ENCODE measurements at places on chromosomes 4 and X.

DNA sequence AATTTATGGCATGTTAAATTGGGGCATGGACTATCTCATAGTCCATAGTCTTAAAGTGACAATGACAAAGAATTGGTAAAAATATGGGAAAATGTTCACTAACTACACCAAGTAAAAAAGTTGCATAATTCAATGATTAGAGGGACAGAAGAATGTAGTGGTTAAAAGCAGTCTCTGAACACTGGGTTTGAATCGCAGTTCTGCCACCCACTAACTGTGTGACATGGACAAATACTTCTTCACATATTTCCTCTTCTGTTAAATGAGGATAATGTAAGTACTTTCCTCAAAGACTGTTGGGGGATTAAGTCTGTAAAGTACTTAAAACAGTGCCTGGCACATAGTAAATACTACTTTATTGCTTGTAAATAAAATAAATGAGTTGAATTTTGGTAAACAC is 15.3 kb downstream of the COQ2 start:
- no peak for ATAC-seq

DNA sequence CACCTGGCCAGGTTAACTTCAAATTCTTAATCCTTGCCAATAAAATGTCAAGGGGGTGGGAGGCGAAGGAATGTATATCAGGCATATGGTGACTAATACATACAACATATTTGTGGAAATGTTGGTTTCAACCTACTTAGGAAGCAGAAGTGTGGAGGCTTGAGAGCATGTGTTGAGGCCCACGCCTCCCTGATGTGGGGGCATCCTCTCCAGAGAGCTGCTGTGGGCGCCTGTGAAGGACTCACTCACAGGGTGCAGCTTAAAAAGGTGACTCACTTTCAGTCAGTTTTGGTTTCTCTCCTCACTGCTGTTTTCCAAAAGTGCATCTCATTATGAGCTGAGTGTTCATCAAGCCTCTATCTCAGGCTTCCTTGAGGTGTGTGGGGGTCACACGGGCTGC is 27.5 kb downstream of the LNX1 start:
- no peak for ATAC-seq

GRCh38 chr4:5139141-5139540 is 87.9 kb downstream of the STK32B start:
- no peak for ATAC-seq

- ATAC-seq: no peak
Observed at GRCh38 chr4:67035986-67036385, 509.3 kb downstream of the CENPC start.

GRCh38 chrX:135347381-135348016 is 38.2 kb downstream of the ETDC start:
- ATAC-seq: no peak

- no peak for ATAC-seq
Observed at GRCh38 chr4:142383800-142384470, 462.2 kb downstream of the INPP4B start.

DNA sequence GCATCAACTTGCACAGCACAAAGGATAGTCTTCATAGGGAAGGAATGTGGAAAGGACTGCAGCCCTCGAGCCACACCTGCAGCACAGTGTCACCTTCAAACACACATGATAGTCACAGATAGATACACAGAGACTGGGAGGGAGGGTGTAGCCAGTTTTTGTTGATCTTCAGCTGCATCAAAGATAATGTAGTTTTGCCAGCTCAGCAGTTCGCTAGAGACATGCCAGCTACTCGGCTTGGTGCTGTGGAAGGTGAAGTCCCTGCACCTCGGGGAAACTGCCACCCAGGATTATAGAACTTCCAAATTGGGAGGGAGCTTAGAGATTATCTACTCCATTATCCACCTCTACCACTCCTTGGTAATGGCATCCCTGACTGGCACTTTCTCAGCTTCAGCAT is 92.9 kb upstream of the PAK3 start:
- ATAC-seq: no peak

DNA sequence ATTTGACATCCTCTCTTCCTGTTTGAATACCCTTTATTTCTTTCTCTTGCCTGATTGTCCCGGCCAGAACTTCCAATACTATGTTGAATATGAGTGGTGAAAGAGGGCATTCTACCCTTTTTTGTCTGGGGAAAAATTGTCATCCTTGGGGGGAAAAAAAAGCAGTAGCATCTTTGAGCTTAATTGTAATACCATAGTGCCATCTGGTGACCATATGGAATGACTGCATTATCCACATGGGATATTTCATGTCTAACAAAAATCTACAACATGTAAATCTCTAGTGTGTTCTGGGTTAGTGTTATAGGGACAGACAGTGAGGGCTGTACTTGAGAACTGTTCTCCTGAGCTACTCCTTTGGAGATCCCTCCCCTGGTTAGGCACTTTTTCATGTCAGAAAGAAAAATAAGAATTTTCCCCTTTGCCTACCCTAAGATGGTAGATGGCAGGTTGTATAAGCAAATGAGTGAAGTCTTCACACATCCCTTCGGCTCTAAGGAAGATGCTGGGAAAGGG is 26.0 kb downstream of the CAPN6 start:
- no peak for ATAC-seq

DNA sequence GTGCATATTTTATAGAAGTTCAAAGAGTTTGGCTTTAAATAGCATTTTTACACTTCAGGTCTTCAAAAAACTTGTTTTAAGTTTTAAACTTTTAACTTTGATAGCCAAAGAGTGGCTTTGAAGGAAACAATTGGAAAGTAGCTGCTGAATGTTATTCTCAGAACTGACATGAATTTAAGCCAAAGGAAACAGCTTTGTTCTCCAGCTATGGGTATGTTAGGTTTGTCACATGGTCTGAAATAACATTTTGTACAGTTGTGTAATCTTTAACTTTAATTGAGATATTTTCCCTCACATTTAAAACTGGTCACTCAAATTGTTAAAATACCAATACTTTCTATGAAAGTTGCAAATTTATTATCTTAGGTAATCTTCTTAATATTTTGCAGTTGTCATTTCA is 564.7 kb downstream of the IL15 start:
- ATAC-seq: no peak

DNA sequence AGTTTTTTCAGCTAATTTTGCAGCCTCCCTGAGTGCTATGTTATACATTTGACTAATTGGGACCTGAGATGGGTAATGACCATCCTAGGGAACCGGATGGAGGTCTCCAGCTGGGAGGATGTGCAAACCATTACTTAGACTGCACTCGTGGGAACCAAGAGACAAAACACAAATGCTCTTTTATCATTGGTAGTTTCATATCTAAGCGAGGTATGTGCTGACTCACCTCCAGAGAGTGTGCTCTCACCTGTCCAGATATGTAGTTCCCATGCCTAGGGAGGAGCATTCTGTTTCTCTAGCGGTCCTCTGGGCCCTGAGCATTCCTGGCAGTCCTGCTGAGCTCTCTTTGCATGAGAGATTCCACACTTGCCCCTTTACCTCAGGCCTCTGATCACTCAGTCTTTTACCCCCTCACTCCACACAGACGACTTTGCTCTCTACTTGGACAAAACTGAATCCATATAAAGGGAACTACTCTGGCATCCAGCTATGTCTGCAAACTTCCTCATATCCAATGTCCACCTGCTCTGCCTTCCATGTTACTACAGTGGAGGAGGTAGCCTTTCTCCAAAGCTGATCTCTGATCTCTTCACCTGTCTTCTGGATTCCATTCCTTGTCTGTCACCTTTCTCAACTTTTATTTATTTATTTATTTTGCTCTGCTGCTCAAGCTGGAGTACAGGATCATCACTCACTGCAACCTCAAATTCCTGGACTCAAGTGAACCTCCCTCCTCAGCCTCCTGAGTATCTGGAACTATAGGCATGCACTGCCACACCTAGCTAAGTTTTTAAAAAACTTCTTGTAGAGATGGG is 88.4 kb downstream of the LRP2BP start:
- no peak for ATAC-seq

- no peak for ATAC-seq
Observed at GRCh38 chr4:127560755-127561154, 72.0 kb upstream of the INTU start.

GRCh38 chr4:110248831-110249253 is 50.4 kb upstream of the ELOVL6 start:
- ATAC-seq: no peak

- ATAC-seq: no peak
Observed at GRCh38 chr4:37243722-37244582, 591 bp upstream of the NWD2 start.

DNA sequence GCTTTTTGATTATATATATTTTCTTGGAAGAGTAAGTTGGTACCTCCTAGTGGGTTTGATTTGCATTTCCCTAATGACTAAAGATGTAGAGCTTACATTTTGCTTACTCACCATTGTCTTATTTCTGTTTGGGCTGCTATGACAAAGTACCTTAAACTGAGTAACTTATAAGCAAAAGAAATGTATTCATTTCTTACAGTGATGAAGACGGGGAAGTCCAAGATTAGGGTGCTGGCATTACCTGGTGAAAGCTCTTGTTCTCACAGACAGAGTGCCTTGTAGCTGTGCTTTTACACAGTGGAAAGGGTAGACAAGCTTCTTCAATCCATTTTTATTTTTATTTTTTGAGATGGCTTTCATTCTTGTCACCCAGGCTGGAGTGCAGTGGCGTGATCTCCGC is 229.2 kb upstream of the AGA start:
- no peak for ATAC-seq

- ATAC-seq: no peak
Observed at GRCh38 chr4:145171911-145172310, 8.5 kb downstream of the OTUD4 start.

DNA sequence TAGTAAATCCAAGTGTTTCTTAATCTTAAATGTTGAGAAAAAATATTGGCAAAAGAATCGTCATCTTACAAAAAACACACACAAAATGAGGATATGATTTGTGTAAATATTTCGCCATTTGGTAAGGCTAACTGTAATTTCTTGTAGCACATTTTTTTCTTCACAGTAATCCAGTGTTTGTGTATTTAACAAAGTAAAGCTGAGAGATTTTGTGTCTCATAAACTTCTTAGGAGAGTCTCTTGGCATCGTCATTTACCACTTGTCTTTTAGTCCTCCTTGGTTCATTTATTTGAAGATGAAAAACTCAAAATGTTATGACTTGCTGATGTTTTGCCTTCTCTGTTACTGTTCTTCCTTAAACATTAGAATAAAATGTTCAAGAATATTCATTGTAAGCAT is 326.7 kb upstream of the PITX2 start:
- no peak for ATAC-seq

GRCh38 chrX:102899940-102900916 is 36.8 kb upstream of the RAB40AL start:
- ATAC-seq: peak; percentile 46

DNA sequence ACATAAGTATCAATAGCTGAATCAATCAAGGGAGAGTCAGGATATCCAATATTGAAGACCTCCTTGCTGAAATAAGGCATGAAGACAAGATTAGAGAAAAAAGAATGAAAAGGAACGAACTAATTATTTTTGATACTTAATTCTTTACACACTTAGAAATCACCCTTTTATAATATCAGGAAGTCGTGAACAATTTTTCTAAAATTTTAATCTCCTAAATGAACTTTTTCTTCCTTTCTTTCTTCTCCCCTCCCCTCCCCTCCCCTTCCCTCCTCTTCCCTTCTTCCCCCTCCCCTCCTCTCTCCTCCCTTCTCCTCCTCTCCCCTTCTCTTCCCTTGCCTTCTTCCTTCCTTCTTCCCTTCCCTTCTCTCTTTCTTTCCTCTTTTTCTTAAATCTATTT is 872.1 kb upstream of the PCDH10 start:
- no peak for ATAC-seq

GRCh38 chr4:46844325-46844917 is 64.6 kb downstream of the COX7B2 start:
- ATAC-seq: no peak

- ATAC-seq: no peak
Observed at GRCh38 chr4:111693758-111694157, 451.5 kb upstream of the FAM241A start.

- no peak for ATAC-seq
Observed at GRCh38 chrX:32408389-32408788, 803.0 kb downstream of the DMD start.

- no peak for ATAC-seq
Observed at GRCh38 chrX:98717970-98718369, 1692.1 kb downstream of the PCDH19 start.

- peak; percentile 29 for ATAC-seq
Observed at GRCh38 chr4:38803833-38804653, 548 bp downstream of the TLR1 start.

GRCh38 chr4:38519666-38520065 is 144.3 kb upstream of the KLF3 start:
- no peak for ATAC-seq

- no peak for ATAC-seq
Observed at GRCh38 chr4:158884280-158884679, 115.5 kb downstream of the FNIP2 start.

- no peak for ATAC-seq
Observed at GRCh38 chr4:55445921-55446577, 50.3 kb downstream of the TMEM165 start.

DNA sequence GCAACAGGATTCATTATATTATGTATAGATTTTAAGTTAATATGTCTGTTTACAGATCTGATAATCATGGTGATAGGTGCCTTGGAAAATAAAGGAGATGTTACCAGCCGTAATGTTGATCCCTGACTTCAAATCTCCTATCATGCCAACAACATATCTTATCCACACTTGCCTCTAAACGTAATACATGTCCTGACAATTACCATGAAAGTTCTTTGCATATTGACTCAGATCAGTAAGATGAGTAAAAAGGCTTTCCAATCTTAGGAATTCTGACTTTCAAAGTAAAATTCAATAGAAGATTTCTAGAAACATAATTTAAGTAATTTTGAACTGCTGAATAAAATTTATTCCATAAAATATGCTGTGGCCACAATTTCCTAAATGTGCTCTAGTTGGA is 513.3 kb downstream of the ANKRD50 start:
- no peak for ATAC-seq

- peak; percentile 84 for ATAC-seq
Observed at GRCh38 chrX:136030303-136031191, 45.3 kb downstream of the SLC9A6 start.

DNA sequence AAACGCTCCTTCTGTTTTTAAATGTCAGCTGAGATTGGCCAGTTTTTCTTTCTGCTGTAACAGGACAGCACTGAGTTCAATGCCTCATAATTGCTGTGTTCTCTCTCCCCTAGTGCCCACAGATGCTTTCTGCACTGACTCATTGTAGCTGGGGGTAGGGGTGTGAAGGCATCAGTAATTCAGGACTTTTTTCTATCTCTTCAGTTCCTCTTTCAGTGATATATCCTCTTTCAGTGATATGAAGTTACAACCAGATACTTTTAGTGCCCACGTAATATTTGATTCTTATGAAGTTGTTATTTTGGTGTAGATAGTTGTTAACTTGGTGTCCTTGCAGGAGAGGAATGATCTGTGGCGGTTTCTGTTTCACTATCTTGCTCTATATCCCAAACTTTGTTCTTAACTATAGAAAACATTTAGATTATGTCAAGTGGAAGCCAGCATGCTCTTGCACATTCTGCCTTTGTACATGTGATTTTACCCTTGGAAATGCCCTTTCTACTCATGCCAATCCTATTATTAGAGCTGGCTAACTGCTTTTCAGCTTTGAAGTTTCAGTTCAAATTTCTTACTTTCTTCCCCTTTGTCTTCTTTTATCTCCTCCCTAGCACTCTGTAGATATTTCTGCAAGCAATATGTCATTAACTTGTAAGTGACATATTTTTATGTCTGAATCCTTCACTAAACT is 1258.4 kb downstream of the FAM133A start:
- ATAC-seq: no peak

- ATAC-seq: no peak
Observed at GRCh38 chr4:93743635-93744034, 84.9 kb upstream of the ATOH1 start.
